ENCODE measurements at places on chromosomes 3 and 15. TPM values are rescaled to one million over a fixed set of nuclear protein-coding genes. Genes with fewer than 3 reads are reported as not detected.

PDZRN3 gene
- 69.6 TPM for polyA plus RNA-seq

IP6K2 gene
- 81.6 TPM for polyA plus RNA-seq

- DNase-seq: peak; percentile 40
Measured at GRCh38 chr3:26653811-26654425, 31.3 kb downstream of the LRRC3B start.

DNA sequence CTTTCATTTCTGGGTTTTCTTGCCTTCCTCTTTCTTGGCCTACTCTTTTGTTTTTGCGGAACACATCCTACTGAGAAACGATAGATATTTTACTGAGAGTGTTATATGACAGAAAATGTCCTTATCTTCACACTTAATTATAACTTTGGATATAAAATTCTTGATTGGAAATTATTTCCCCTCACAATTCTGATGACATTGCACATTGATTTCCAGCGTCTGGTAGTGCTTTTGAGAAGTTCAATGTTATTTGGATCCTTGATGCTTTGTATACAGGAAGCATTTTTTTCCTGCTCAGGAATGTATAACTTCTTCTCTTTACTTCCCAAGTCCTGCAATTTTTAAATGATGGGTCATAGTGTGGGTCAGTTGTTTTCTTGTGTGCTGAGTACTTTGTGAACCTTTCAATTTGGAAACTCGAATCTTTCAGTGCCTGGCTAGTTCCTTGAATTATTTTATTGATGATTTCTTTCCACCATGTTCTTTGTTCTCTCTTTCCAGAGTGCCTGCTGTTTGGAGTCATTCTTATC is 183.9 kb downstream of the PDCD6IP start:
- no peak for DNase-seq

DNA sequence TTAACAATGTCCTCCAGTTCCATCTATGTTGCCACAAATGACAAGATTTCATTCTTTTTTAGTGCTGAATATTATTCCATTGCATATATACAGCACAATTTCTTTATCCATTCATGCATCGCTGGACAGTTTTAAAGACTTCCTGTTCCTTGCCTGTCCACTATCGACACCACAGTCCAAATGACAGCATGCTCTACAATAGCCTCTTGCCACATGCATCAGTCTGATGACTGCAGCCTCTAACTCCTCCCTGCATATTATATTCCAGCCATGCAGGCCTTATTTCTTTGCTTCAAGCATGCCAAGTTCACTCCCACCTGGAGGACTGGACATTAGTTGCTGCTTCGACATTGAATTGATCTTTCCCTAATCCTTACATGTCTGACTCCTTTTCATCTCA is 306.2 kb downstream of the FOXP1 start:
- DNase-seq: no peak

GRCh38 chr3:115423170-115423569 is 200.1 kb upstream of the GAP43 start:
- DNase-seq: no peak

GRCh38 chr15:48481802-48482201 is 150.6 kb downstream of the DUT start:
- no peak for DNase-seq

- no peak for DNase-seq
Measured at GRCh38 chr15:101426761-101427333, 62.7 kb downstream of the PCSK6 start.

- no peak for DNase-seq
Measured at GRCh38 chr3:11532931-11533391, 110.8 kb downstream of the VGLL4 start.

GRCh38 chr3:190847436-190847835 is 15.1 kb downstream of the GMNC start:
- DNase-seq: no peak
